Esophagus muscularis mucosa (tissue), 4 donors: ENCODE measurements at places on chromosomes 7 and 10. TPM values are rescaled to one million over a fixed set of nuclear protein-coding genes. Genes with fewer than 3 reads are reported as not detected.

CCDC201 gene
- total RNA-seq, result not detected

VGF gene
- not detected for total RNA-seq

SUN3 gene
- total RNA-seq, result not detected

GRCh38 chr10:131214521-131215244 is 96.8 kb downstream of the TCERG1L start:
- DNase-seq, result no peak
- H3K36me3 ChIP-seq, result no peaks in the 10 kb centered on the region
- H3K4me3 ChIP-seq, result no peak overlapping the region
- H3K27me3 ChIP-seq, result no peaks in the 10 kb centered on the region

- H3K27ac ChIP-seq, result no peak overlapping the region
- H3K36me3 ChIP-seq, result no peaks in the 10 kb centered on the region
- H3K4me1 ChIP-seq, result no peaks in the 10 kb centered on the region
- no peaks in the 10 kb centered on the region for H3K27me3 ChIP-seq
- no peak overlapping the region for H3K4me3 ChIP-seq
Observed at GRCh38 chr10:111474786-111475185, 398.0 kb downstream of the ADRA2A start.

- DNase-seq, result no peak
- peaks cover 19% of the 10 kb centered on the region for H3K4me1 ChIP-seq
- H3K4me3 ChIP-seq, result no peak overlapping the region
- no peak overlapping the region for H3K27ac ChIP-seq
Observed at GRCh38 chr10:58593008-58593407, 80.3 kb downstream of the BICC1 start.
